ENCODE measurements at places on chromosomes 3 and 15. TPM values are rescaled to one million over a fixed set of nuclear protein-coding genes. Genes with fewer than 3 reads are reported as not detected.

The ANKRD34C gene
- total RNA-seq = not detected

The ATRIP gene
- total RNA-seq = 10.0 TPM

The CFAP100 gene
- not detected for total RNA-seq

The CLDN18 gene
- not detected for total RNA-seq

The ANO10 gene
- total RNA-seq = 19.4 TPM

The SLC6A11 gene
- total RNA-seq = 0.06 TPM

Data from A549 treated with AZD2906 at 1 μM for 4 hours (cell line).